GM04504 (cell line): ENCODE measurements at places on chromosomes 3 and 15.

DNA sequence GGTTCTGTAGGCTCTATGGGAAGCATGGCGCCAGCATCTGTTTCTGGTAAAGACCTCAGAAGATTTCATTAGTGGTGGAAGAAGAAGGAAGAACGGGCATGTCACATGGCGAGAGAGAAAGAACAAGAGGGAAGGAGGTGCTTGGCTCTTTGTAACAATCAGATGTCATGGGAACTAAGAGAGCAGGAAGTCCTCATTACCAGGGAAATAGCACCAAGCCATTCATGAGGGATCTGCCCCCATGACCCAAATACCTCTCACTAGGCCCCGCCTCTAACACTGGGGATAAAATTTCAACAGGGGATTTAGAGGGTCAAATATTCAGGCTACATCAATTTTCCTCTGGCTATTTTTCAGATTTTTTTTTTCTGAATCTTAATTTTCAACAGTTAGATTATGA, 954.3 kb downstream of the SQOR start:
- DNase-seq = no peak

- DNase-seq = no peak
Observed at GRCh38 chr15:49290191-49290590, 120.1 kb downstream of the GALK2 start.

DNA sequence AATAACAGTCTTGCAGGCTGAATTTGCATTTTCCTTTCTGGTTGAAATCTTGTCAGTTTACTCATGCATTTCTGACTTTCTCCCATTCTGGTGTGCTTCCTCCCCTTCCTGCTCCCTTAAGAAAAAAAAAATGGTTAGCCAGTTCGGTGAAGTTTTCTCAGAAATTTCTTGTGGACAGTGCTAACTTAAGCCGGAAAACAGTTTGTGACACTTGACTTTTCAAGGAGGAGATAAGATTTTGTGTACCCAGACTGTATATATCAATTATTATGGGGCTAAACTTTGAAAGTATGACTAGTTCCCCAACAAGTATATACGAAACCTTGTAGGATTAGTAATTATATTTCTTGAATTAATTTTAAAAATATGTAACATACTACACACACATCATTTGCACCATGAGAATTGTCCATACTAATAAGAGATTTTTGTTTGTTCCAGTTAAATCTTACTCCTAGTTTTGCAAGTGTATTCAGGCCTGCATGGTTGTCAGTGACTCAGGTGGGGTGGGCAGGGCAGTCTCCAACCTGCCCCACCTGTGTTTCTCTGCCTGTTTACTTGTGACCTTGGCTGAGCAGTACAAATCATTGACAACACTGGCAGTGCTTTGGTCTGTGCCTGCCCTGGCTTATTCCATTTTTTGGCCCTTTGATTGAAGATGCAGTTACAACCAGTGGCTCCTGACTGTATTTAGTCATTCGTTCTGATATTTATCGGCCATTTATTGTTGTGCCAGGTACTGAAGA, 19.1 kb downstream of the UBE2E1 start:
- no peak for DNase-seq

GRCh38 chr15:48718646-48719045, 73.1 kb upstream of the FBN1 start:
- DNase-seq = no peak

DNA sequence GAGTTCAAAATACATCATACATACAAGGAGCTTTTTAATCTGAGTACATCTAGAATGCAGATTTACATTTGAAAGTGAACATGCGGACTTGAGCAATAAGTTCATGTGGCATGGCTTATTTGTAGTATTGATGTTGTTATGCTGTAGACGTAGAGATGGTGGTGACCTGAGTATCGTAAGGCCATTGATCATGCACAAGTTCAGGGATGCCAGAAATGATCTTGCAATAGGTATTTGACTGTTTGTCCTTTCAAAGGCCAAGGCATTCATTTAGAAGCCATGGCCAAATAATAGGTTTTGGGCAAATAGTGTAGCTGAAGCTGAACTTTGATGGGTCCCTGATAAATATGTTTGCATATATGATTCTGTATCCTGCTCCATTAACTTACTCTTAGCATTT, 35.0 kb downstream of the ARNT2 start:
- DNase-seq = no peak

DNA sequence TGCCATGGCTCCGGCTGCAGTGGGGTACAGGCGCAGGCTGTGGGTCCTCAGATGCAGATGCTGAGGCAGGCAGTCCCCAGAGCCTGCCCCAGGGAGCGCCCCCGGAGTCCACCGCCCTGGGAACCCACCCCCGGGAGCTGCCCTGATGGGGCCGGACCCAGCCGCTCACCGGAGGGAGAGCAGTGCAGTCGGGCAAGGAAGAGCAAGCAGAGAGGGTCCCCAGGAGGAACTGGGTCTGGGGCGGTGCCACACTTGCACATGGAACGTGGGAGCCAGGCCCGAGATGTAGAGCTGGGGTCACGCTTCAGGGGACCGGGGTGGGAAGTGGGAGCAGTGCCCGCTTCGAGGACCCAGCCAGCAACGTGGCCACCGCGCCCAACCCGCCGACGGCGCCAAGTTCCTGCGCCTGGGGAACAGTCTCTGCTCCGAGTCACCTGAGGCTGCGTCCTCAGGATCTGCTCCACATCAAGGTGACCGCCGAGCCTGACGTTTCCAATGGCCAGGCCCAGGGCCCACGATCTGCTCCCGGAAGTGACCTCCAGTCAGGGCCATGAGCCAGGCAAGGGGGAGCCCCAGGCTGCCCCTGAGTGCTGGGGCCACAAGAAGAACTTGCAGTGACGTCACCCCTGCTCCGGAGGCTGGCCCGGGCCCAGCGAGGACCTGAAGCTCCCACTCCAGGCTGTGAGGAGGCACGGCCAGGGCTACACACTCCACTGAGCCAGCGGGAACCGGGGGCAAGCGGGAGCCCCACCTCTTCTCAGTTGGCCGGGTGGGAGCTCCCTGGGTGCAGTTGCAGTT, 27.0 kb upstream of the TFG start:
- DNase-seq = no peak

DNA sequence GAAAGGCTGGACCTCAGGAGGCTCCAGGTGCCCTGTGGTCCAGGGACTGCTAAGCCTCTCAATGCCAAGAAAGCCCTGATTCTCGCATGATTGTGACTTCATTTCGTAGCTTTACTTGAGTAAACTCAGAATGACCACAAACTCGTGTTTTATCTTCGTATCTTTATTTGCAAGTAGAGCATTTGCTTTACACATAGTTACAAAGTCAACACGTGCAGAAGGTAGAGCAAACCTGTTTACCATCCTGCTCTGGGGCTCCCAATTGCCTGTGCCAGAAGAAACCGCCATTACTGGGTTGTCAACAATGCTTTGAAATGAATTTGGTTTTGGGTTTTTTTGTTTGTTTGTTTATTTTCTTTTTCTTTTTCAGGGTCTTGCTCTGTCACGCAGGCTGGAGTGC, 5.8 kb upstream of the MESP1 start:
- DNase-seq = no peak

- DNase-seq = no peak
Observed at GRCh38 chr3:196181127-196181546, 30.1 kb downstream of the ZDHHC19 start.

DNA sequence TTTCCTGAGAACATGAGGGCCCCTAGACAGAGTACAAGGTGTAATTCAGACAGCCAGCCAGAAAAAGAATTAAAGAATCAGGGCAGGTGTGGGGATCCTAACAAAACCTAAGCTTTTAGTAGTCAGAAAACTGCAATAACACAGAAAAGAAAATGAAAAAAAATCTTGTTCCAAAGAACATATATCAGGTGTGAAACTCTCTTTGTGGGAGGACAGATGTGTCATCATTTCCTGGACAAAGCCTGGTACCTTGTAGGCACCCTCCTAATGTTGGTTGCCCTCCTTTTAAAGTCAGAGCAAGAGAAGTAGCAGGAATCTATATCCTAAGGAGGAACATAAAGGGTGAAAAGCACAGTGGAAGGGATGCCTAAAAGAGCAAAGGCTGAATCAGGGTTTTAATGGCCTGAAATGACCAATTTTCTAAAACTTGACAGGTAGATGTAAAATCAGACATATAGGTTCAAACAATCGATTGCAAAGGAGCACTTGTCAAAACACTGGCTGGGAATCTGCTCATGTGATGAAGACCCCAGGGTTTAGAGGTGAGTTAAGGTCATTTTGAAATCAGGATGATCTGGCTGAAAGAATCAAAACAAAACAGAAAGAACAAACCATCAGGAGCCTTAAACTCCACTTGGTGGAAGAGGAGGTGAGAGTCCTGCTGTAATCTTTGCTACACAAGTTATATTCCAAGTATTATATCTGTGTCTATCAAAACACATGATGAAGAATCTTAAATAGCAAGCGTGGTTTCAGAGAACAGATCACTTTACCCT, 54.9 kb downstream of the TGFBR2 start:
- no peak for DNase-seq

GRCh38 chr3:196268284-196269163, 19.0 kb downstream of the PCYT1A start:
- no peak for DNase-seq

DNA sequence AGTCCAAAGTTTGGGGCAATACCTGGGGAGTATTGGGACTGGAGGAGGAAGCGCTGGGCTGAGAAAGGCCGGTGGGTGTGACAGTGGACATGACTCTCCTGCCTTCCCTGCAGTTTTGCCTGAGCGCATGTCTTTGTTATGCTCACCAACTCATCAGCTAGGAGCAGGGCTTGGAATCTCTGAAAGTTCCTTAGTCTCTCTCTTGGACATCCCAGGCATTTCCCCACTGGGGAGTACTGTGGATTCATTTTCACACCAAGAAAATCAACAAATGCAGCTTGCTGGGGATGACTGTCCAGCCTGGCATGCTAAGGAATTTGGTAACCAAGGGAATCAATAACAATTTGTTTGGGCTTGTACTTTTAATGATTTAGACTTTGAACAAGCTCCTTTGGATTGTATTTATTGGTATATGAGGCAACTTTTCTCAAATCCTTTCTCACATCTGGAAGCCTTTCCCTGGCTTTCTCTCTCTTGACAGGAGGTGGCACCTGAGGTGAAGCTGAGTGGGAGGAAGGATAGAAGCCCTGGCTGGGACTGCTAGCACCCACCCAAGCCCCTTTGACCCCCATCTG, 48.5 kb upstream of the CHST2 start:
- DNase-seq = peak; percentile 86

DNA sequence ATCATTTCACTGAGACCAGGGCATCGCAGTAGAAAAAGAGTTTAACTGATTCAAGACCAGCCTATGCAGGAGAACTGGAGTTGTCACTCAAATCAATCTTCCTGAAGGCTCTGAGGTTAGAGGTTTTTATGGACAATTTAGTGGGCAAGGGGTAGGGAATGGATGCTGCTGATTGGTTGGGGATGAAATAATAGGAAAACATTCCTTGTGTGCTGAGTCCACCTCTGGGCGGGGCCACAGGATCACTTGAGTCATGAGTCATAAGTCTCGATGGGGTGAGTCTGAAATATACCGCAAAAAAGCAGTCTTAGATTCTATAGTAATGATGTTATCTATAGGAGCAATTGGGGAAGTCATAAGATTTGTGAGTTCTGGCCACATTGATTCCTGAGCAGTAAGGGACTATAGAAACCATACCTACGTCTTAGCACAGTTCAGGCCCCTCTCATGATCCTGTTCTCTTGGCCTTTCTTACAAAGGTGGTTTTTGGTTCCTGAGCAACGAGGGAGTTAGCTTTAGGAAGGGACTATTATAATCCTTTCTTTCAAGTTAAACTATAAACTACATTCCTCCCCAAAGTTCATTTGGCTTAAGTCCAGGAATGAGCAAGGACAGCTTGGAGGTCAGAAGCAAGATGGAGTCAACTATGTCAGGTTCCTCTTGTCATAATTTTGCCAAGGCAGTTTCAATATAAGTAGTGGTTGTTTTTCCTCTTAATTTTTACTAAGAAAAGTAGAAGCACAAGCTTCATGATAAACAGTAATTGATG, 2.7 kb upstream of the OPA1 start:
- no peak for DNase-seq

DNA sequence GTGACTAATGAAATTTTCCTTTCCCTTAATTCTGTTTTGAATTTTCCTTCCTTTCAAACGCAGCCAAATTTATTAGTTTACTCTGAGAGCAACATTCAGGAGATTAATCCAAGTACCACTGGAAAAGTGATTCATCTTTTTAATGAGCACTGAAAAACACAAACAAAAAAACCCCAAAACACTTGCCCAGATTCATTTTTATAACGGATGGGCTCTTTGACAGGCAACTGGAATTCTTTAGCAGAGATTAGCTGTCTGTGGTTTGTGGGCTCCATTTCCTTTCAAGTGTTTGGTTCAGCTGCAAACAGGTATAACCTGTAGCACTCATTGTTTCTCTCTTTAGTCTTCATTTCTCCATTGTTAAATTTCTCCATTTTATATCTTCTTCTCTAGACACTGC, 3.1 kb upstream of the POLR2M start:
- no peak for DNase-seq

DNA sequence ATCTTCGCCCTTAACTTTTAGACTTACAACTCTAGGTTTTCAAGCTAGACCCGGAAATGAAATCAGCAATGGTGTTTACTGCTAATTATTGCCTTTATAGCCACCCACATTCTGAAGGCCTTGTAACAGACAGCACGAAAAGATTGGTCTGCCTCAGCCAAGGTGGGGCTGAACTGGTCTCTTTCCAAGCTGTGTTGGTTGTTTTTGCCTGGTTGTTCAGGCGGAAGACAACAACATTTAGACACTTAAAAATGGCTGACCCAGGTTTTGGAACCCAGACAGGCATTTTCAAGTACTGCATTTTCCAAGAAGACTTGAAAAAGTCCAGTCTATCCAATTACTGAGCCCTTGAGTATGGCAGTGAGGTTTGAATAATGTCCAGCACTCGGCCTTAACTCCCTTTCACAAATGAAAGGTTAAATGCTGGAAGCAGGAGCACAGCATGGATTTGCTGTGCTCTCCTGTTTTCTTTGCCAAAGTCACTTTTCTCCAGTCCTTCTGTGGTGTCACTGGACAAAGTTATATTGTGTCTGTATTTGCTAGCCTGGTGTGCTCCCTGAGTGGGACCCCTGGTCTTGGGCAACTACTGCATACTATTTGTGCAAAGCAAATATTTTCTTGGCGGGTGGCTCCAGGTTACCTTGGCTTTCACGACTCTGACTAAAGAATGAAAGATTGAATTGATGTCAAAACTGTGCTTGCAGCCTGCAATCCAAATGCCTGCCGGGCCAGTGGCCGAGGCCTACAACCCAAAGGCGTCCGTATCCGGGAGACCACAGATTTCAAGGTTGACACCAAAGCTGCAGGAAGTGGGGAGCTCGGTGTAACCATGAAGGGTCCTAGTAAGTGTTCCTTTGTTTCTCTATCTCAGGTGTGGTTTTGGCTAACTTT, 93.5 kb downstream of the FLNB start:
- DNase-seq = no peak

- DNase-seq = no peak
Observed at GRCh38 chr3:112755845-112756613, 90.6 kb downstream of the CD200R1L start.

- no peak for DNase-seq
Observed at GRCh38 chr3:191143224-191143623, 55.8 kb upstream of the OSTN start.
